ENCODE measurements at places on chromosomes 3 and 15. TPM values are rescaled to one million over a fixed set of nuclear protein-coding genes. Genes with fewer than 3 reads are reported as not detected.

GRCh38 chr15:69126054-69126469, 34.4 kb upstream of the GLCE start:
- DNase-seq = peak; percentile 15

- no peak for DNase-seq
These were observed 77.2 kb upstream of the FGF12 start for GRCh38 chr3:192804502-192804901.

DNA sequence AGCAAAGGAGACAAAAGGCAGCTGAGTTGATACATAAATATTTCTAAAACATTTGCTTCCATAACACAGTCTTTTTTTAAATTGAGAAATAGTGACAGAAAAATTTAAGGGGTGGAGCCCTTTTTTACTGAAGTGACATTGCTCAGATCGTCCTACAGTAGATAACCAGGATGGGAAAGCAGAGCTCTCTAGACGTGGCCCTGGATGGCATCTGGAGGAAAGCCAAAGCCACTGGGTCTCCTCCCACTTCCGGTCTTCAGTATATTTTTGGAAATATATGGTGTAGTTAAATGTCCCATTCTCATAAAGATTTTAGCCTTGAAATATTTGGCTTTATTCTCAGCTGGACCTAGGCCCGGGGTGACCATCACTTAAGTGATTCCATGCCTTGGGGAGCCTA, 326.1 kb downstream of the ZNF621 start:
- DNase-seq = no peak

DNA sequence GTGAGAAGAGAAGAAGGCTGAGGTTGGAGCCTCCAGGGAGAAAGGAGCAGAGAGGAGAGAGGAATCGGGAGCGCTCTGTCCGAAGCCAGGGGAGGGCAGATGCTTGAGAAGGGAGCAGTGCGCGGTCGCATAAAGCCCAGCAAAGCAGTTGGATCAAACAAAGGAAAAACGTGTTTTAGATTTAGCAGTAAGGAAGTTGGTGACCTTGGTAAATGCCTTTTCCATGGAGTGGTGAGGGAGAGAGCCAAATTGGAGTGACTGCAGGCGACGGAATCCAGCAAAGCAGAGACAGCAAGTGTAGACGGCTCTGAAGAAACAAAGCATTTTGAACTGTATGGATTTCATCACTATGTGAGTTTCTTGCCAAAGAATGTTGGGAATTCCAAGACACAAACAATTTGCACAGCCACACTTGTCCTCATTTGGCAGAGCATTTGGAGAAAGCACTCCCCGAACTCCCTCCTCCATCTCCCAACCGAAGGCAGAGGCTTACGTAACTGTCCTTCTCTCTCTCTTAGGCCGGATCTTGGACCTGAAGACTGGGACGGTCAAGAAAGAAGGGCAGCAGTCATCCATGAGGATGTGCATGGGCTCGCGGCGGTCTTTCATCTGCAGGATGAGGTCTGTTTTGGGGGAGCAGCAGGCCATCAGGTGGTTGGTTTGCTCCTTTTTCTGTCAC, 103.6 kb downstream of the ARNT2 start:
- peak; percentile 60 for DNase-seq

GRCh38 chr3:182910936-182911781, 69.2 kb downstream of the DCUN1D1 start:
- DNase-seq = no peak

DNA sequence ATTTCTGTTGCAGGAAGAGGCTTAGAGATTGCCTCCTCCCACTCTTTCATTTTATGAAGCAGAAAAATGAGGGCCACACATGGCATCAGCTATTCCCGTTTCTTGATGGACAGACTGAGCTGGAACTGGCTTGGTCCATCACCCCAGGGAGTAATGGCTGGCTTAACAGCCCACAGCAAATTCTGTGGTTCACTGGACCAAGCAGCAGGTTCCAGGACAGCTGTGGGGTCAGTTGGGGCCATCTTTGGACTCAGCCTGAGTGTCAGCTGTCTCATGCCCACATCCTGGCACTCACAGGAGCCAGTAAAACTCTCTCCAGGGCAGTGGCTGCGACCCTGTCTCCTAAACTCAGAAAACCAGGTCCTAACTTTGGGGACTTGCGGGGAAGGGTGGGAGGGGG, 36.5 kb downstream of the ZDHHC19 start:
- DNase-seq = no peak

Gene ERC2
- total RNA-seq = not detected

Gene TGM5
- total RNA-seq = 0.14 TPM

Gene KLF15
- total RNA-seq = 0.03 TPM
